Activated CD4-positive, CD25-positive, alpha-beta regulatory T cell (primary cell): ENCODE measurements at places on chromosomes 3 and 15.

GRCh38 chr3:125602752-125603649, 7.7 kb upstream of the OSBPL11 start:
- no peak for DNase-seq

DNA sequence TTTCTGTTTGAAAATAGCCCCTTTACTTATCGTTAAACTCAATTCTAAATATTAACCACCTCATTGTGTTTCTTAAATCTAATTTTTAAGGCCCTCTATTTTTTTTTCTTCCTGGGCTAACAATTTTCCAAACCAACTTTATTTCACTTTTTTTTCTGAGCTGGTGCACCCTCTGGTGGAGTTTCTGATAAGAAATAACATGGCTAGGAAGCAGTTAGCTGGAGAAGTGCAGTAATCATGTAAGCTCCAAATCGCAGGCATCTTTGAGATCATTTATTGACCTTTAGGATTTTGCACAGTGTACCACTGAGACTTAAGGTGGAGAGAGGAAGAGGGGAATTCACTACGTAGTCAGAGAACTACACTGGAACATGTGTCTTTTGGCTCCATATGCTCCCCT, 6.4 kb downstream of the TMEM207 start:
- no peak for DNase-seq

GRCh38 chr3:178203165-178203564, 333.1 kb upstream of the KCNMB2 start:
- DNase-seq: no peak

DNA sequence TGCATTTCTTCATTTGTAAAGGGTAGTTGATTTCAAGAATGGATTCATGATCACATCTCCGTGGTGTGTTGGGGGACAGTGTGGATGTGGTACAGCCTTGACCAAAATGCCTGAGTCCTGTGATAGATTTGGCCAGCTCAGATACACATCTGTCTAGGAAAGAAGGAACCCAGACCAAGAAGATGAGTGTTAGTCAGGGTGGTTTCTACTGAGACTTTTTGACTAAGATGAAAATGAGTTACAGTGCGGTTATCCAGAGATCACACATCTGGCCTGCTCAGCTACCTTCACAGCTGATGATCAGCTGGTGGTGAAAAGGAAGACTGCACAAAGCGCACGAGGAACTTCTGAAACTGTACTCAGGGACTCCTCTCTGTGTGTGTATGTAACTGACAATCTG, 68.0 kb downstream of the FNDC3B start:
- peak; percentile 21 for DNase-seq

GRCh38 chr3:187770224-187770623, 25.0 kb upstream of the BCL6 start:
- no peak for DNase-seq

DNA sequence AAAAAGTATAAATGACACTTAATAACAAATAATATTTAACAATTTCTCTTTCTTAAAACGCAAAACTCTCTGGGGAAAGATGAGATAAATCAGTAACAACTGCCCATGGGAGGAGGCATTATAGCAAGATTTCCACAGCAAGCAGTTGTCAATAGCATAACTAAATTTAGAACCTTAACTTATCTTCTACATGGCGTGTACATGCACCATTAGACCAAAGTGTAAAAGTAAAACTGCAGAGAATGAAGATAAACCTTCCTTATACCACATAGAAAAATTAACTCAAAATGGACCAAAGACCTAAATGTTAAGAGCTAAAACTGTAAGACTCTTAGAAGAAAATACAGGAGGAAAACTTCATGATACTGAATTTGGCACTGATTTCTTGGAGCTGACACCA, 39.9 kb downstream of the MYO5A start:
- no peak for DNase-seq

DNA sequence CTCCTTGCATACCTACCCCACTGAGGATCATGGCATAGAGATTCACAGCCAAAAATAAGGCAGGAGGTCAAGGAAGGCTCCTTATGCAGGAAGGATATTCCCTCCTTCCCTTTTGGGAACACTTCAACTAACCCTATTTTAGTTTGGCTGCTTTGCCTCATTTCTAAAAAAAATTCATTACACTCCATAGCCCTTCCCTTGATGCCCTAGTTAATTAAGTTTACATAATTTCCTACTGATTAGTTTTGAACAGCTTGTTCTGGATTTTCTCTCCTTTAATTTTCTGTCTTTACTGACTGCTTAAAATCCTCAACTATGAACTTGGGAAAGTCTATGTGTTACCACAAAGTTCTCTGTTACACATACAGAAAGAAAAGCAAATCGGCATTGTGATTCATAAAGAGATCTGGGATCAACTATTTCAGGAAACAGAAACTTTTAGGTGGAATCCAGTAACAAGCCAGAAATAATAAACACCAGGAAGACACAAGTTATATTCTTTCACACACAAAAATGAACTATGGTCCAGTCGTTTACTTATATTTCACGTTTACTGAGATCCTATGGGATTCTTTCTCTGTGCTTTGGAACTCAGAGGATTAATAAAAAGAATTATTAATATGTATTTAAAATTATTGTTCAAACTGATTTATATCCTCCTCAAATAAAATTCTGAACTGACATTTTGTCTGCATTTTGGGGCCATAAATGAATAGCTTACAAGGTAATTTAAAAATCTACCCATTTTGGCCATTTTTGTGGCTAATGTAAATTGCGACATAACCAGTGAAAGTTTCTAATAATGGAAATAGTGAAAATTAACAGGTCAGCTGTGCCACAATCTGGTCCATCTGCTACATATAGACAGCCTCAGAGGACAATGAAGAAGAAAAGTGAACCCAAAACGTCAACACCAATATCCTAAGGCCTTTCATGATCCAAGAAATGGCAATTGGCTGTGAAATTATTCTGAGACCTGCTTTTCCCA, 113.8 kb downstream of the FRMD5 start:
- no peak for DNase-seq

- DNase-seq: no peak
Observed at GRCh38 chr3:53841296-53841695, 4.9 kb downstream of the CHDH start.

GRCh38 chr15:38562278-38562677, 2.3 kb downstream of the RASGRP1 start:
- DNase-seq: no peak

DNA sequence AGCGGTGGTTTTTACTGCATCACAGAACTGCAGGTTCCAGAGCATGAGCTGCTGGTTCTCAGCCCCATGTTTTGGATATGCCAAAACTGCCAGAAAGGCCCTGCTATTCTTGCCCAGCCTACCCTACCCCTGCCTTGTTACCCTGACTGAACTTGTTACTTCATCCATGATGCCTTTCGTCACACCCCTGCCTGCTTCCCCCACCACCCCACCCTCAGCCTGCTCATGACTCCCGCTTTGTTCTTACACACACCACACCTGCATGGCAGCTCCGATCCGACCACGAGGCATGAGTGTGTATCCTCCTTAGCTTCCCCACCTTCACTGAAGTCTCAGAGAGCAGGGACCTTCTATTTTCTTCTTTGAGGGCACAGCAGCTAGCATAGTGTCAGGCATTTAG, 5.1 kb upstream of the TM4SF1 start:
- DNase-seq: no peak

GRCh38 chr3:185712337-185712736, 112.5 kb downstream of the IGF2BP2 start:
- DNase-seq: no peak

GRCh38 chr3:44329946-44330345, 8.6 kb upstream of the TCAIM start:
- no peak for DNase-seq
